ENCODE measurements at places on chromosomes 11 and 22. TPM values are rescaled to one million over a fixed set of nuclear protein-coding genes. Genes with fewer than 3 reads are reported as not detected.
A peak's percentile ranks its signal among the peaks of the same experiment; 100 is the strongest.

- peak; percentile 40 for DNase-seq
These were observed 30.3 kb downstream of the ATM start for GRCh38 chr11:108253176-108253575.

GRCh38 chr11:80136991-80137390 lies 696.2 kb upstream of the TENM4 start:
- no peak for DNase-seq

- peak; percentile 84 for DNase-seq
These were observed 7.9 kb downstream of the ATG16L2 start for GRCh38 chr11:72821920-72822799.

DNA sequence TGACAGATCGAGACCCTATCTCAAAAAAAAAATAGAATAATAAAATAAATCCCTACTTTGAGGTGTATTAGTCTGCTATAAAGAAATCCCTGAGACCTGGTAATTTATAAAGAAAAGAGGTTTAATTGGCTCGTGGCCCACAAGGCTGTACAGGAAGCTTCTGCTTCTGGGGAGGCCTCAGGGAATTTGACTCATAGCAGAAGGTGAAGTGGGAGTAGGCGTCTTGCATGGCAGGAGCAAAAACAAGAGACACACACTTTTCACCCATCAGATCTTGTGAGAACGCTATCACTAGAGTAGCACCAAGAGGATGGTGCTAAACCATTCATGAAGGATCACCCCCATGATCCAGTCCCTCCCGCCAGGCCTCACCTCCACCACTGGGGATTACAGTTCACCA lies 29.2 kb downstream of the CDPF1 start:
- DNase-seq, result peak; percentile 13

DNA sequence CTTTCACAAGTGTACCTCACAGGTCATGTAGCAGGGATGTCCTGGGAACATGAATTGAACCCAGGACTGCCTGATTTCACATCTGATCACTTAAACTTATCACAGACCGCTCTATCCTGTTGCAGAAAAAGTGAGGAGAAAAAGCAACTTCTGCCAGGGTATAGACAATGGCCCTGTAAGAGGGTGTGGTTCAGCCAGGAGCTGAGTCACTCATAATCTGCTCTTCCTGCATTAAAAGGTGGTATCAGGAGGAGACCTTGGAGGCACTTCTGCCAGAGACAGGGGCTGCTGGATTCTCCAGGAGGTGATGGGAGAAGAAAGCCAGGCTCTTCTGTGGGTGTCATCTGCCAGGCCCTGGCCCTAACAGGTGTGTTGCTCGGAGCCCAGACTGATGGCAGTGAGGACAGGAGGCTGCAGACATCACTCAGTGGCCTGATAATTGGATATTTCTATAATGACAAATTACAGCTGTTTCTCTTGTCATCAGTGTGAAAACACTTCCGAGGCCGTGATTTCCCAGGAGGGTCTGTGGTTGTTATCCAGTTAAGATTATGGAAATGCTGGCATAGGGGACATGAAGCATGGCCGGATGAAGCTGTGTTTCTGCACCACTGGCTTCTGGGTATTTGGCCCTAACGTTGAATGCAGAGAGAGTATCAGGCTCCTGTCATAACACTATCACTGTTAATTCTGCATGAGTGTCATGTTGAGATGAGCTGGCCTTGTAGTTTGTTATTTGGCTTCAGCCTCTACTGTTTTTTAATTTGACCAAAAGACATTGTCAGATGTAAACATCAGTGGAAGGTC lies 125.1 kb upstream of the ZBED5 start:
- no peak for DNase-seq

DNA sequence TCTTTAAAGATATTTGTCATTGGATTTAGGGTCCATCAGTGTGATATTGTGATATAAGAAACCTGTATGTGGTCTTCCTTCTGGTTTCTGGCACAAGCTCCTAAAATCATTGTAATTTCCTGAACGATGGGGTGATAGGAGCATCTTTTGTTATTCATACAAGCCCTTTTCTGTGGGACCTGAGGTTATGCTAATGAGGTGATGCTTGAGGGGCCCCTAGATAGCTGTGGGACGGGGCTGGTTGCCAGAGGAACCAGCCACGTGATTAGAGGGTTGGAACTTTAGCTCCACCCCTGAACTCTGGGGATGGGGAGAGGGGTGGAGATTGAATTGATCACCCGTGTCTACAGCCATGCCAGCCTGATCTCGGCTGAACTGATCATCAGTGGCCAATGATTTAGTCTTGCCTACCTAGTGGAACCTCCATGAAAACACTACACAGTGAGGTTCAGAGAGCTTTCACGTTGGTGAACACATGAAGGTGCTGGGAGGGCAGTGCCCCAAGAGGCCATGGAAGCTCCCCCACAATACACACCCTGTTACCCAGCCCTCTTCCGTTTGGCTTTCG lies 62.8 kb downstream of the BCR start:
- DNase-seq, result no peak

DNA sequence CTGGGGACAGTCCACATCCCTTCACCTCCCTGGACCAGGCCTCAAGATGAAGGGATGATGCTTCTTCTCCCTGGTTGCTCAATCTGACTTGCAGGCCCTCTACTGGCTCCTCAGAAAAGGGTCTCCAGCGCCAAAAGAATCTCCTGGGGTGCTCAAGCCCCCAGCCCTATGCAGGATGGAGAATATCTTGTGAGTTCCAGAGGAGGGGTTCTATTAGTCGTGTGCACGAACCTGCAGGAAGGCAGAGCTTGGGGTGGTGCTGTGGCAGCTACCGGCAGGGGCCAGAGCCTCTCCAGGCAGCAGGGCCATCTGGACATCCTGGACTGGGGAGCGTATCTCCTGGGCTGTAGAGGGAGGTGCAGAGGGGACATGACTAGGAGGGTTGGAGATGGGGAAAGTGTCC lies 1339.5 kb downstream of the BRD1 start:
- DNase-seq, result no peak

DNA sequence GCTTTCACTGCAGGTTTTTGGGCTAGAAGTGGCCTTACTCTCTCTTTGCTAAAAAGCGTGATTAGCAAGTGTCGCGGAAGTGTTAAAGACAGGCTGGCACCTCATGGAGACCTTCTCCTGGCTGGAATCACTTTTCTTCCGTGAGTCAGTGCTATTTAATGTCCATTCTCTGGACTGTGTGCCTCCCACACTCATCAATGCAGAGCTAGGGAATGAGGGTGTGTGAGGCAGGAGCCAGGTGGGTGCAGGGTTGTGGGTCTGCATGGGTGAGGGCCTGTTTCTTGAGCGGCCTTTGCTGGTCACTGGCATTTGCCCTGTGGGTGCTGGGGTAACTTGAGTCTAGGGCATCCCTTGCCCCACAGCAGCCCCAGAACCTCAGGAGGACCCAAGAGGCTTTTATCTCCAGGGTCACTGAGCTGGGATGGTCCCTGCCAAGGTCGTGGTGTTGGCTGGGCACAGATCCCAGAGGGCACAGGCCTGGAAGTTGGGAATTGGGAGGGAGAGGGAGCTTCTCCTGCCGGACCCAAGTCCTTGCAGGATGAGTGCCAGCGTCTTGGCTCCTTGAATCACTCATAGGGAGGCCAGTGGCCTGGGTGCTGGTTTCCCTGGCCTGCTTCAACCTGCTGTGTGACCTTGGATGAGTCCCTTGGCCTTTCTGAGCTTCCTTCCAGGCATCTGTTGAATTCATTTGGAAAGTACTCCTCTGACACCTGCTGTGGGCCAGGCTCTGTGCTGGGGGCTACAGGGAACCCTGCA lies 30.0 kb downstream of the KIAA1671 start:
- DNase-seq, result no peak

DNA sequence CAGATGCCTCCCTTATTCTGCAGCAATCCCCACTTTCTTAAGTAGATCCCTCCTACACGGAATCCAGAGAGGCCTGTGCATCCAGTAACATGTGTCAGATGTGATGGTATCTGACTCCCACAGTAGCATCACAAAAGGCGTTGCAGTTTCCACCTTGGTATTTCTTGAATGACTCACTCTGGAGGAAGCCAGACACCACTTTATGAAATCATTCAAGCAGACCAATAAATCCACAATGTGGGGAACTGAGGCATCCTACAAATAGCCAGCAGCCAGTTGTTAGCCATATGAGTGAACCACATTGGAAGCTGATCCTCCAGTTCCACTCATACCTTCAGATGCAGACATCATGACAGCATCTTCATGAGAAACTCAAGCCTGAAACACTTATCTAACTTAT lies 798.1 kb downstream of the OPCML start:
- DNase-seq, result peak; percentile 90

DNA sequence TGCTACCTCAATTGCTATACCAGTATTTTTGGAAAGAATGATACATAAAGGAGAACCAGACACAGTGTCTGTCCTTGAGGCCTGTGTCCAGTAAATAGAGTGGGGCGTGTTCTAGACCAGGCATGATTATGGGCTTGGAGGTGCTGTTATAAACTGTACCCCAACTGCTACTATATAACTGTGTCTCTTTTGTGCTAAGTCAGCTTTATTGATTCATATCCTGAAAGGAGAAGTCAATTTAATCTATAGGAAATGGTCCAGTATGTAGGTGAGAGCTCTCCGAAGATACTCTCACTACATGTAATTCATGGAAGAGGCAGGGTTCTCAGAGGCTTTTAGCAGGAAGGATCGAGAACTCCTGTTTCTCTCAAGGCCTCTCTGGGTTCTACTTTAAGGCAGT lies 334.3 kb downstream of the TMEM135 start:
- DNase-seq, result no peak

ASPHD2 gene
- 1.3 TPM for polyA plus RNA-seq

SCGB1C1 gene
- polyA plus RNA-seq, result not detected

UPK3A gene
- not detected for polyA plus RNA-seq

TRIM64 gene
- polyA plus RNA-seq, result not detected
